ENCODE measurements at places on chromosomes 5 and 9.

DNA sequence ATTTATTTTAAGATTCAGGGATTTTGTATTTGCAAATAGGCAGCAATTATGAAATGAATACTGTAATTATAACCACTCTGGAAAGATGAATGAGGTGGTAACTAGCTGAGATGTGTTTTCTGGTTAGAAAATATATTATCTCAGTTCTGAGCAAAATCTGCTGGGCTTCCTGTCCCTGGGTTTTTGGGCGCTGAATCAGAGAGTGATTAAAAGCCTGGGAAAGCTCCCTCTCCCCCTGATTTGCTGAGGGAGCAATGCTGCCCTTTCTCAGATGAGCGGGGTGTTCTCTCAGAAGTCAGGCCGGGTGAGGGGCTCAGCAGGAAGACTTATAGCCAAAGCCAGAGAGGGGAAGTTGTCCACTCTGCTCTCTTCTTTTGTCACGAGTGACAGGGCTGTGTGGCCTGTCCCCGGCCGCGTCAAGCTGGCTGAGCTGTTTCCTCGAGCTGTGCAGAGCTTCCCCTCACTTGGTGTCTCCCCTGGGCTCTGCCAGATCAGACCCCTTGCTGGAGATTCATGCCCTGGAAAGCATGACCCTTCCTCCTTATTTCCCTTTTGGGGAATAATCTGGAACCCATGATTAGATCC is 39.8 kb upstream of the PITX1 start:
- DNase-seq: no peak

DNA sequence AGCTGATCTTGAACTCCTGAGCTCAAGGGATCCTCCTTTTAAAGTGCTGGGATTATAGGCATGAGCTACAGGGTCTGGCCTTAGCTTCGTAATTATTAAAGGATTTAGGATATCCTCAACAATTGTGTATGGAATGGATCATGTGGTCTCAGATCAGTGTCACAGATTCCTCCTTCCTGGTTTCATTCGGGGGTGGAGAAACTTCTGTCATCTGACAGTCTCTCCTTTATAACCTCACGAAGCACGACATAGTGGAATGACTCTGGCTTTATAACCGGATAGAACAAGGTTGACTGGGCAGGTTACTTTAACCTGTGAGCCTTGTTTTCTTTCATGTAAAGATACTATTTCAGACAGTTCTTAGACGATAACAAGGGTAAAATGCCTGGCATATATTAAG is 4.4 kb upstream of the GNG10 start:
- no peak for DNase-seq

- peak; percentile 49 for DNase-seq
These were observed 38.7 kb downstream of the TSTD2 start for GRCh38 chr9:97594381-97594921.

DNA sequence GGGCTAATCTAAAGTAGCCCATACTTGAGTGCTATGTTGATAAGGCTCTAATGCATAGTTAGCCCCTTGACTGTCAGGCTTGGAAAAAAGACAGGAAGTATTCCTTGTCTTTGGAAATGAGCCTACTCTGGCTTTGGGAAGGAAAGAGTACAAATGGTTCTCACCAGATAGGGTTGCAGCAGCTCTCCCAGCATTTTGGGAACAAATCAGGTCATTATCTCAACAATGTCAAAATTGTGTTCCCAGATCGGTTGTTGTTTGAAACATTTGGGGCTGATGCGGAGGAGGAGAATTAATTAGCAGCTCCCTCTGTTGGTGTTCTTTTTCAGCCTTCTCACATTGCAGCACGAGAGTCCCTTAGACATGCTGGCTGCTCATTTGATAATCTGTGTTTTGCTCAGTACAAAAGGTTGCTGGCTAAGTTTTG is 294.7 kb upstream of the DMRT1 start:
- no peak for DNase-seq
